ENCODE measurements at places on chromosomes 7 and 10.

GRCh38 chr7:126185959-126186580 is 1066.7 kb downstream of the GRM8 start:
- DNase-seq: no peak

DNA sequence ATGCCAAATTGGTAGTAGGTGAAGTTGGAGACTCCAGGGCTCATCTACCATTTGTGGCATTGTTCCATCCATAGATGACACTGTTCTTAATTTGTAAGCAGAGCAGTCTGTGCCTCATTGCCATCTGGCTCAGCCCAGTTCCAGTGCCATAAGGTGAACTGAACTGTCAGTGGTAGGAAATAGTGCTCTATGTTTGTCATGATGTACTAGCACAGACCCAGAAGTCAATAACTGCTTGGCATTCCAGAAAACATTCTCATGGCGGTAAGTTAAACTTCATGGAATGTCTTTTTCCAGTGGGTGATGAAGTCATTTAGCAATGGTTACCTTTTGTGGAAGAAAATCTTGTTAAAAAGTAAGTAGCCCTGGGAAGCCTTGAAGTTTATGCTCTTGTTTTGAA is 302.7 kb downstream of the SUGCT start:
- DNase-seq: no peak

GRCh38 chr7:133727476-133728214 is 399.5 kb upstream of the LRGUK start:
- no peak for DNase-seq

DNA sequence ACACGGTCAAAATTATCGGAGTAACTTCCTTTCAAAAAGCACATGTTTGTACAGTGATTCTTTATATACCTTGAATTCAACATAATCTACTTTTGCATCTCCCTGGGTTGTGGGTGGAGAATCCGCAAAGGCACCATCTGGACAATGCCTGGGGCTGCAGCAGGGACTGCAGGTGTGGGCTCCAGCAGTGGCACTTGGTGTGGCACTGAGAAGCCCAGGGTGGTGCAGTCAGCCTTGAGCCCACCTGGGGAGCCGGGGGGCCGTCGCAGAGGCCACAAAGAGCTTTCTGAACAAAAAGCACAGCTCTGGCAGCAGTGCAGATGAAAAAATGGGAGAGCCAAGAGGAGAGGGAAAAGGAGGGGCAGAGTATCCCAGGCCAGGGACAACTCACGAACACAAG is 22.2 kb downstream of the PARD3 start:
- DNase-seq: no peak

DNA sequence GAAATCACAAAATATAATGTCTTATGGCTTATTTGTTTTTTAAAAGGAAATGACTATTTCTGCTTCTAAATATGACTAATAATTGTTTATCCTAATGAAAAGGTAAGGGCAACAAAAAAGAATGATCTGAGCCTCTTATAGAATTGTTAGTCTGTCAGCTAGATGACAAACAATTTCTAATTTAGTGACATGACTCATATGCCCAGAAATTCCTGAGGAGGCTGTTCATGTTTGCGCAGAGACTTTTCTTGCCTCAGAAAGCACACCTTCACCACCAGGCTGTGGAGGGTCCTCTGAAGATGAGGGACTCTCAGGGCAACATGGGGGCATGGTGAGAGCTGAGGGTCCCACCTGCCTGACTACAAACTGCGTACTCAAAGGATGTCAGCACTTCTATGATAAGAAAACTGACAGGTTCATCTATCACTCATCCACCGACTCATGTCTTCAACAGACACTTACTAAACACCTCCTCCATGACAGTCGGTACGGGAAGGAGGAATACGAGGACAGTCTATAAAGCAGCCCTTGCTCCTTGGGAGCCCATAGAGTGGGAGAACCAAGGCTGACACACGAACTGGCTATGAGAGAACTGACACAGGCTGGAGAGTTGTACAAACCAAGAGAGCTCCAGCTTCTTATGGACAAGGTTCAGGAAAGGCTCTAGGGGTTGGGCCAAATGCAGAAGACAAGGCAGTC is 102.0 kb downstream of the PKD1L1 start:
- no peak for DNase-seq

DNA sequence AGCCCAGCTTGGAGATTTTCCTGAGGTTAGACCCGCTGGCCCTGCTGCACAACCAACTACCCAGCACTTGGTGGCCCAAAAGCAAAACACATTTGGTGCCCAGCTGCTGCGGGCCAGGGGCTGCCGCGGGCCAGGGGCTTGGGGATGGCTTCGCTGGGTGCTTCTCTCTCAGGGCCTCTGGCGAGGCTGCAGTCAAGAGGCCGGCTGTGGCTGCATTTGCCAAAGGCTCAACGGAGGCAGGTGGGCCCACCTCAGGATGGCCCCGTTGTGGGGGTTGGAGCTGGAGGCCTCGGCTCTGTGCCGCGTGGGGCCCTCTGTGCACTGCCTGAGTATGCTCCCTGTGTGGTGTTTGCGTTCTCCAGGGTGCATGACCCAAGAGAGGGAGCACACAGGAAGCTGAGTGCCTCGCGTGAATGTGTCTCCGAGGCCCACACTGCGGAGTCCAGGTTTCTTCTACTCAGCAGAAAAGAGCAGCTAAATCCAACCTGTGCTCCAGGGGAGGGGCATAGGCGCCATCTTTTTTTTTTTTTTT is 17.5 kb upstream of the UBE3C start:
- DNase-seq: no peak

DNA sequence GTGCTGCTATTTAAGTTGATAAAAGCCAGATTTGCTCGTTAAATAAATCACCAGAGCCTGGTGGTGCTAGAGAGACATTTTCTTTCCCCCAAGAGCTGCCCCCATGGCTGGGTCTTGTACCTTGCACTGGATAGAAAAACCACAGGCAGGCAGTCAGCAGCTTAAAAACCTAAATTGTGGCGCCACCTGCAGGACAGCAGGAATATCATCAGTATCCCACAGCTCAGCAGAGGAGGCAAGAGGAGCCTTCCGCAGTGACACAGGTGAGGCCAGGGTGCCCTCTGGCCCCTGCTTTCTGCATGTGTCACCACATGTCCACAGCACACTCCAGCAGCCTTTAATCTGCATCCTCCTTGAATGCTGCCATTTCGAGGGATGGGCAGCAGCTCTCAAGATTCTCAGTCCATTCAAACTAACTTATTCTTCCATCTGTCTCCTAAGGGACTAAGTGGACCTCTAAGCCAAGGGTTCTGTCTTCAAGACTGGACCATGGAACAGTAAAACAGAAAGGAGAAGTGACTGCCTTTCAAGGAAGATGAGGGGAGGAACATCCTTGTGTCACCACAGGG is 4.5 kb upstream of the PLXNA4 start:
- DNase-seq: peak; percentile 50

DNA sequence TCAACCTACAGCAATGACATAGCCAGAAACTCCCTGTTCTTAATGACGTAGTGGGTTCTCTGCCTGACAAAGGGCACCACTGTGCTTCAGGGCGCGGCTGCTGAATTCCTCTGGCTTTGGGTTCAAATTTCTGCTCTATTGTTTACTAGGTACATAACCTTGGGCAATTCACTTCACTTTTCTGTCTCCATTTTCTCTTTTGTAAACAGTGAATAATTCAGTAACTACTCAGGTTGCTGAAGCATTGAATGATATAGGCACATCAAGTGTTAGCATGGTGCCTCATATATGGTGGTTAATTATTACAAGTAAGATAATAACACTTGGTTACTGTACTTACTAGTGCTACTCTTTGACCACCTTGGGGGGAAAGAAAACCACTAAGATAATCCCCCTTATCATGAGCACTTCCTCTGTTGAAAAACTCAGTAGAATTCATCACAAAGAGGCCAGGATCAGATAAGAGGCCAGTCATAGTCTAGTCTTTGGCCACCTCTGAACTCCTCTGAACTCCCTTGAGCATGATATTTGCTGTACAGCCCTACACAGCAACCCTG is 92.0 kb upstream of the AHR start:
- no peak for DNase-seq

GRCh38 chr7:28812616-28813015 is 145.5 kb downstream of the TRIL start:
- no peak for DNase-seq

DNA sequence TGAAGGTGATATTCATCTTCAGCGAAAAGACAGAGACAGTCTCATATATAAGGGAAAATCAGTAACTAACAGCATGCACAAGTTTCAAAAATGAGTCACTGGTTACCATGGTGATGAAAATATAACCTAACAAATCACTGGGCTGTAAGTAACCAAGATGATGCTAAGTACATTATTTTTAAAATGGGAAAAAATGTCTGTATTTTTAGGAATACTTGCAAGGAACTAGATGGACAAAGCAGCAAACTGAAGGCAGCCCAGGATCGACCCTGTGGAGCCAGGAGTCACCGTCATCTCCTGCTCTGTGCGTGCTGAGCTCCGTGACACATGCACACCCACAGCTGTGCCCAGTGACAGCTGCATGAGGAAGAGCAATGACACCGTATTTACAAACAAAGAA is 137.3 kb downstream of the ELMO1 start:
- no peak for DNase-seq

DNA sequence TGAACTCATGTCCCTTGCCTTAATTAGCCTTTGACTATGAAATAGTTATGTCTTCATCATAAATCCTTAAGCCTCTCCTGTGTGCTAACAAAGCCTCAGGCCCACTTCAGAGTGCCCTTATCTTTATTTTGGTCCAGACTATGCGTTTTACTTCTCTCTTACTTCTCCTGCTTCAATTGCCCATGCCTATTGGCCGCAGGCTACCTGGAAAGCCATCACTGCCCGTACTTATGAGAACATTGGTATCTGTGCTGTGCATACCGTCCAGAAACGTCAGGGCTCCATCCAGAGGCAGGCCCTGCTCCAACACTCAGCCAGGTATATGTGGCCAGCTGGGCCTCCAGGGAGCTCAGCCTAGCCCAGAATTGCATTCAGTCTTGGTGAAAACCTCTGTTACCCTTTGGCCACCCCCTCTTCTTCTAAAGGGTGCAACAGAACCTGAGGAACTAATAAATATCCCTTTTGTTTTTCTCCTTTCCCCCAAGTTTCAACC is 212.4 kb upstream of the MTPN start:
- no peak for DNase-seq

DNA sequence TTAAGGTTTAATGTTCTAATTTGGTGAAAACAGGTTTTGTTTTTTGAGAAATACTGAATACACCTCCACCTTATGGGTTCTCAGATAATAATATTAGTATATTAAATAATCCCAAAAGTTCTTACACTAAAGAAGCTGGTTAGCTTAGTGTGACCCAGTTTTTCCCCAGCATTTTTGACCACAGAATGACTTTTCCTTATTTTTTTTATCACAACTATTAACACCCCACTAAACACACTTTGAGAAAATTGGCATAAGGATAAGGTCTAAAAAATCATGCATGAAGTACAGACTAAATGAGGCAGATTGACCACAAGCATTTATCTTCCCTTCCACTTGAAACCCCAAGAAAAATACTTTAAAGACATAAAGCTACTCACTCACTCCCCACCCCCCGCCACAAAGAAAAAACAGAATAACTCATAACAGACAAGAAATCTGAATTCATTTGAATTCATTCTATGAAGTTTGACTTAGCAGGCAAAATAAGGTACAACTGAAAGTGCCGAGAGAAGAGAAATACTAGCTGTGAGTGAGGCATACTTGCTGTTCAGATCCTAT is 49.7 kb upstream of the WNT16 start:
- peak; percentile 6 for DNase-seq

DNA sequence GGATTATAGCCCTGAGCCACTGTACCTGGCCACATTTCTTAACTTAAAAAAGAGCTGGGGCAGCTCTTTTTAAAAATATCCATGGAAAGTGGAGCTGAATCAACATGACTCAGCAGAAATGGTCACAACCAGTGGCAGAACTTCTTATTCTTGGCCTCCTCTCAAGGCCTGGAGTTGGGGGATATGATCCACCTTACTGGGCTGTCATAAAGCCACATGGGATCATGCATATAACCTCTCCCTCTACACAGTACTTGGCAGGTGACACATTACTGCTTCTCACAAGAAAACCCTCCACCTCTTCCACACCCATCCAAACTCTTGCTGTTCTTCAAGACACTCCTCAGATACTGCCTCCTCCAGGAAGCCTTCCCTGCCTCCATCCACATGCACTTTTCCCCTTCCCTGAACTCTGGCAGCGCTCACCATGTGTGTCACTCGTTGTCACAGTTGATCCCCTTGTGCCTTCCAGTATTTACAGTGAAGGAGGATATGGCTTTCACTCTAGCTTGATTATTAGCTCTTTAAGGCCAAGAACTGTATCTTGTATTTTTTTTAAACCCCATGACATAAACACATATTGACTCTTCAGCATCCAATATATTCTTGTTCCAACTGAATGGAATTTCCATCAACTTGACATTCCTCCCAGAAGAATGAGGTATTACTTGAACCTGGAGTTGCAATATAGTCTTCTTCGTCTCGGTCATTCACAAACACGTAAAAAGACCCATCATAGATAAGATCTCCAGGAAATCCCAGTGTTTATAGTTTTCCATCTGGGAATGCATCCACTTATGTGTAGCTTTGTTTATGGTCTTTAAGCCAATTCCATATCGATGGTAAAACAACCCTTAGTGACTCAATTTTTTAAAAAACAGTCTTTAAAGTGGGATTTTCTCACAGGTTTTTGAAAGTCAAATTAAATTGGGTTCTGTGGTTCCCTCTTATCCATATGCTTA is 85.5 kb downstream of the TBXAS1 start:
- no peak for DNase-seq

- no peak for DNase-seq
Observed at GRCh38 chr7:91306266-91306665, 42.0 kb downstream of the FZD1 start.

- no peak for DNase-seq
Observed at GRCh38 chr7:102306916-102307677, 20.4 kb downstream of the SH2B2 start.

- no peak for DNase-seq
Observed at GRCh38 chr10:30774261-30774660, 144.7 kb upstream of the LYZL2 start.

- no peak for DNase-seq
Observed at GRCh38 chr10:90969947-90970673, 49.2 kb upstream of the ANKRD1 start.

- DNase-seq: no peak
Observed at GRCh38 chr10:75397496-75398199, 3.9 kb downstream of the ZNF503 start.

- DNase-seq: no peak
Observed at GRCh38 chr7:44695756-44696155, 52.9 kb upstream of the ZMIZ2 start.

GRCh38 chr10:4661511-4662255 is 164.3 kb upstream of the AKR1E2 start:
- DNase-seq: no peak

GRCh38 chr10:133231244-133231945 is 1.4 kb downstream of the UTF1 start:
- DNase-seq: no peak

DNA sequence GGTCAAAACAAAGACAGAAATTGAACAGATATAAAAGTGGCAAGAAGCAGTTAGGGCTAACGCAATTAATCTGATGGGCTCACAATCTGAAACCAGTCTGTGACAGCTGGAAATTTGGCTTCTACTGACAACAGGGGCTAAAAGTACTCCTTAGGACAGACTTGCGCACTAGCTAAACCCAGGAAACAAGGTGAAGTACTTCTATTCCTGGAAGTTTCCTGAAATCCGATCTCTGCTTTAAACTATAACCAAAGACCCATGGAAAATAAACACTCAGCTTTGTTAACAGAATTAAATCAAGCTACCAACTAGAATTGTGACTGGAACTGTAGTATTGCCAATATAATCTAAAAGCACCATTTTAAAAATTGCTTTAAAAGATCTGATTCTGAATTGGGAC is 520.2 kb upstream of the ZWINT start:
- peak; percentile 78 for DNase-seq

- no peak for DNase-seq
Observed at GRCh38 chr10:4267086-4267773, 482.2 kb upstream of the KLF6 start.

All from DMS79 treated with DMSO at 0.1 percent for 48 hours (cell line).